ENCODE measurements at places on chromosomes 5 and 9. TPM values are rescaled to one million over a fixed set of nuclear protein-coding genes. Genes with fewer than 3 reads are reported as not detected.

F12 gene
- polyA plus RNA-seq: 1.0 TPM

MZB1 gene
- polyA plus RNA-seq: 1.3 TPM

DNA sequence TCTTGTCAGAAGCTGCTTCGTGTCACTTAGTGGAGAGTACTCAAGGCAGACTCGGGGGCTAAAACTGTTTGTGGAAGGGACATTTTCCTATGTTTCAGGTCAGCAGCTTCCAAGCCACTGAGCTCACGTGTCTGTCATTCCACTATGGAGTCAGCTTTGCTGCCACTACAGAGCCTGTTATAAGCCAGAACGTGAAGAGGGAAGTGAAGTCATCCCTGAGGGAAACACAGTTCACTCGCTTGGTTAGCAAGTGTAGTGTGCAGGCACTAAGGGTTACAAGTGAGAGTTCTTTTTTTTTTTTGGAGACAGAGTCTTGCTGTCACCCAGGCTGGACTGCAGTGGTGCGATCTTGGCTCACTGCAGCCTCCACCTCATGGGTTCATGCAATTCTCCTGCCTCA lies 24.5 kb upstream of the LTC4S start:
- no peak for DNase-seq

DNA sequence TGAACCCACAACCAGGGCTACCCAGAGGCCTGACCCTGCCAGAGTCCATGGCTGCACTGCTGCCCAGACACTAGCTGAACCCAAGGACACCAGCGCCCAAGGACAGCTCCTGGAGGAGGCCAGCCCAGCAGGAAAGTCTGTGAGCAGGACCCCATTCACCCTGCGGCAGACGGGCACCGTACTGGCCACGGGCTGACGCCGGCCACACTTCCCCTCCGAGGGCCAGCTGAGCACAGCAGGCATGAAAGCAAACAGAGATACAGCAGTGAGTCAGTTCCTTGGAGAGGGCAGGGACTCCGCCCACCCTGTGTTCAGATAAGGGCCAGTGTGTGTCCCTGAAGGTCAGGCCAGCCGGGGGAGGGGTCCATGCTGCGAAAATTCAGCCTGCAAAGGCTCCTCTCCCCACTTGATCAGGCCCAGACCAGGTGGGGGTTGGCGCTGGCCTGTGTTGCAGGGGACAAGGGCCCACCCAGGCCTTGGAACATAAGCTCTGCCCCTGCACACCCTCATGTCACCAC lies 3.2 kb downstream of the RNF208 start:
- no peak for DNase-seq

- peak; percentile 20 for DNase-seq
Observed at GRCh38 chr5:180291234-180291940, 496 bp downstream of the MAPK9 start.

GRCh38 chr5:79255786-79256557 lies 20.0 kb downstream of the JMY start:
- DNase-seq: no peak

FKTN gene
- polyA plus RNA-seq: 16.5 TPM

DMGDH gene
- polyA plus RNA-seq: 1.3 TPM

- no peak for DNase-seq
Observed at GRCh38 chr9:133056533-133056932, 5.2 kb upstream of the CEL start.

GRCh38 chr9:98132158-98132557 lies 13.1 kb upstream of the TRIM14 start:
- DNase-seq: no peak

- no peak for DNase-seq
Observed at GRCh38 chr5:151904127-151904526, 20.5 kb downstream of the GLRA1 start.

DNA sequence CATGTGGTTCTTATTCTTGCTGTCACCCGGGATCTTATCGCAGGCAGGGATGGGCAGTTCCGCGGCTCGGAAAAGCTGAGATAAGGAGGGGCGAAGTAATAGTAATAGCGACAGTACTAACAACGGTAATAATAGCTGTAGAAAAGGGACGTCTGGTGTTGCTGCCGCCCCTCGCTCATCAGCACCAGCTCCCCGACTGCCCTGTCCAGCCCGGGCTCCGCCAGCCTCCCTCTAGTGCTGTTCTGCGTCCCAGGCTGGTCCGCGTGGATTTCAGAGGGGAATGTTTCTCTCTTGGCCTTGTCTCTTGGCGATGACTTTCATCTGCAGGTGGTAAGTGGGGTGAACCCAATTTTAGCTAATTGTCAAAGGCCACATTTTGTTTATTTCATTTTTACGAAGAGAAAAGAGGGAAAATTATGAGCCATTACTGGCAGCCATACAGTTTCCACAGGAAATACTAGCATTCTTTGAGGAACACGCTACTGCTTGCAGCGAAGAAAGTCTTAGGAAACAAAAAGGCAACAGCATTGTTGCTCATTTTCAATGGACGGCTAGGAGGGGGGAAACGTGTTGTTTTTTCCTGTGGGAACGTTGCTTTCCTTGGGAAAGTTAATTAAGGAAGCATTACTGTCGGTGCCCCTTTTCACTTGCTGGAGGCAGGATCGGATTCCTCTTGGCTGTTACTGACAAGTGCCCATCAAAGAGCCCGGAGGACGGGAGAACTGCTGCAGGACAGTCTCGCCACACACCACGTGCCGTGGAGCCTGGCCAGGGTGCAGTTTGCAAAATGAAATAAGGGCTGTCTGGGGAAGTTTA lies 762 bp downstream of the SNCAIP start:
- DNase-seq: peak; percentile 48

GRCh38 chr5:2288968-2289367 lies 406.2 kb upstream of the IRX4 start:
- no peak for DNase-seq

GRCh38 chr5:68054638-68055037 lies 160.9 kb upstream of the PIK3R1 start:
- no peak for DNase-seq

DNA sequence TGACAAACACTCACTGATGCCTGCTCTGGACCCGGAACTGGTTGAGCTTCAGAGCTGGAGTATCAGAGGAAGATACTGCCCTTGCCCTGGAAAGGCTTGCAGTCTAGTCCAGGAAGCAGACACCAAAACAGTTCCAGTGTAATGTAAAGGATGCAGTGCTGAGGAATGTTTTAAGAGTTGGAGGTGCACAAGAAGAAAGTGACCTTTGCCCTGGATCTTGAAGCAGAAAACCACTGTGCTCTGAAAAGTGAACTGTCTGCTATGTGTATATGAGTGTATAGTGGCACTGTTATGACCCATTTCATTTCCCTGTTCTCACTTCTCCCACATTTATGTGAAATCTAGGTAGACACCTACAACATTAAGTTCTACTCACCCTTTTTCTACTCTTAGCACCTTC lies 2.1 kb downstream of the ZNF346 start:
- DNase-seq: no peak

CDKN2A gene
- polyA plus RNA-seq: 0.15 TPM

GRCh38 chr5:13766236-13766635 lies 178.3 kb downstream of the DNAH5 start:
- no peak for DNase-seq

GRCh38 chr5:81717860-81718259 lies 33.0 kb downstream of the SSBP2 start:
- no peak for DNase-seq

CPLANE1 gene
- polyA plus RNA-seq: 11.7 TPM

GRCh38 chr5:61686491-61687257 lies 354.6 kb downstream of the ZSWIM6 start:
- DNase-seq: no peak

- no peak for DNase-seq
Observed at GRCh38 chr5:27727254-27727653, 688.9 kb upstream of the CDH9 start.

DNA sequence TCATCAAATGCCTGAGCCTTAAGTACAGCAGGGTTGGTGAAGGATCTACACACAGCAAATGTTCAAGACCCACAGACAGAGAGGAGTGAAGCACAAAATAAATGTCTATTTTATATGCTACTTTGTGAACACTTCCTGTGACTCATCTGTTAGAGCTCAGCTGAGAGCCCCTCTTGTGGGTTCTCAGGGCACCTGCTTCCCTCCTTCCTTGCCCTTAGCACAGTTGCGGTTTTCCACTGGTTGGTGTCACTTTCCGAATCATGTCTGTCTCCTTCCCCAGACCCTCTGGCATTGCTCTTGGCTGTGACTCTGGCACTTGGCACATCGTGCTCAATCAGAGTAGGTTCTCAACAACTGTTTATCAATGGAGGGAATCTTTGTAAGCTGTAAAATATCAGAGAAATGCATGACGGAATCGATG lies 128.5 kb upstream of the STC2 start:
- no peak for DNase-seq

- peak; percentile 45 for DNase-seq
Observed at GRCh38 chr9:136947955-136948510, 3.0 kb downstream of the C8G start.

C5orf58 gene
- polyA plus RNA-seq: 1.0 TPM

DNA sequence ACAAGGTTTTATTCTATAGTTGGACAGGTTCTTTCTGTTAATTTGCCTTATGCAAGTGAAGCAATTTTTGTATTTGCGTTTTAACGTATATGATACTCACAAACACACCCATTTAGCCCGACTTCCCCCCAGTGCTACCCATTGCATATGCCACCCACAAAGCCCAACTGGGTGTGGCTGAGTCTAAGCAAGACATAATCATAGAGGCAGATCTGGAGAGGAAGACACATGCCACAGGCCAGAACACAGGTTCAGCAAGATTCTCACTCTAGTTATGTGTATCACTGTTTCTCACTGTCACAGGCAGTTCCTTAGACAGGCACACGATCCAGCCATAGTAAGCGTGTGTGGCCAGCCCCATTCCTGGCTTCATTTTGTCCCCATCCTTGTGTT lies 29.0 kb upstream of the PUM3 start:
- DNase-seq: no peak

DNA sequence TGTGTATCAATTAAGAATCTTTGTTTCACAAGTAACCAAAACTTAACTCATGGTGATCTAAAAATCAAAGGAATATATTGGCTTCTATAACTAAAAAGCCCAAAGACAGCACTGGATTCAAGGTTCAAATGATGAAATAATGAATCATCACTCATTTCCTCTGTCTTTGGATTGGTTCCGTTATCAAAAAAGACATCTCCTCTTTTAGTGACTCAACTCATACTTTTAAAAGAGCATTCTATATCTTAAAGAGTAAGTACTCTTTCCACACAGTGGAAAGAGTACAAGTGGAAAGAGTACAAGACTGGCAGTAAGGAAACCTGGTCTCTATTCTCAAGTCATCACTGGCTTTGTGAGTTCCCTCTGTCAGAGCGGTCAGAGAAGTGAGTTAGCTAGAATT lies 141.4 kb upstream of the NMUR2 start:
- no peak for DNase-seq

DNA sequence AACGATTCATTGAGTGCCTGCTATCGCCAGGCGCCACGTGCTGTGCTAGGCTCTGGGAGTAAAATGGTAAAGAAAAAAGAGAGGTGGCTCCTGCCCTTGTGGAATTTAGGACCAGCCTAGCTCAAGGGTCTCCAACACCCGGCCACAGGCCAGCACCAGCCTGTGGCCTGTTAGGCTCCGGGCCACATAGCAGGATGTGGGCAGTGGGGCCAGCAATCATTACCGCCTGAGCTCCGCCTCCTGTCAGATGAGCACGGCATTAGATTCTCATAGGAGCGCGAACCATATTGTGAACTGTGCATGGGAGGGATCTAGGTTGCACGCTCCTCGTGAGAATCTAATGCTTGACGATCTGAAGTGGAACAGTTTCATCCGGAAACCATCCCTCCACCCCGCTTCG lies 1.5 kb downstream of the RMRP start:
- no peak for DNase-seq

DNA sequence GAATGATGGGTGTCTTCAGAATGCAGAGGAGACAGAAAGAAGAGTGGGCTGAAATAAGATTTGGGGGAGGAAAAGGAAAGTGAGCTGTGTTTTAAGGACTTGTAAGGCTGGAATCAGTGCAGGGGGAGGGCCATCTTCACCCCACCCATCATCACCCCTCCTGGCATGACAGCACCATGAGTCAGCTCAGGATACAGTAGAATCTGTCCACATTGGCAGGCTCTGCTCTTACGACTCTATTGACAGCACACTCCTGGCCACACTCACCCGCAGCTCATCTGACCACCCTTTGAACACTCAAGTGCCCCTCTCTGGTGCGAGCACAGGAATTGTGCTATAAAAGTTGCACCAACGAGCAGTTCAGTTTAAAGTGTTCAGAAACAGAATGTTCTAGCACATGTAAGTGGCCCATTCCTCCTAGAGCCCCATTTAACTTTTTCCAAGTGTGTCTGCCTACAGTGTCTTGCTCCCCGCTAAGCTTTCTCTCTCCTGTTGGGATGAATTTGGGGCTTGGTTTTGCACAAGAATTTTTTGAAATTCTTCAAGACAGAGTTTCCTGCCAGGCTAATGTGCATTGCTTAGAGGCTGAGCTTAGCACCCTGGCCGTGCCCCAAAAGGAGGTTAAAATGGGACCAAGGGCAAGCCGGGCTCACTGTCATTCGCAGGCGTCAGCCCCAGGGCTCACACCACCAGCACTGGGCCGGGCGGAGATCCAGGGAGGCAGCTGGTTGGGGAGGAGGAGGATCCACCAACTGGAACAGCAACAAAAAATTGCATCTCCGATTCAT lies 12.0 kb downstream of the ADRA1B start:
- no peak for DNase-seq

DNA sequence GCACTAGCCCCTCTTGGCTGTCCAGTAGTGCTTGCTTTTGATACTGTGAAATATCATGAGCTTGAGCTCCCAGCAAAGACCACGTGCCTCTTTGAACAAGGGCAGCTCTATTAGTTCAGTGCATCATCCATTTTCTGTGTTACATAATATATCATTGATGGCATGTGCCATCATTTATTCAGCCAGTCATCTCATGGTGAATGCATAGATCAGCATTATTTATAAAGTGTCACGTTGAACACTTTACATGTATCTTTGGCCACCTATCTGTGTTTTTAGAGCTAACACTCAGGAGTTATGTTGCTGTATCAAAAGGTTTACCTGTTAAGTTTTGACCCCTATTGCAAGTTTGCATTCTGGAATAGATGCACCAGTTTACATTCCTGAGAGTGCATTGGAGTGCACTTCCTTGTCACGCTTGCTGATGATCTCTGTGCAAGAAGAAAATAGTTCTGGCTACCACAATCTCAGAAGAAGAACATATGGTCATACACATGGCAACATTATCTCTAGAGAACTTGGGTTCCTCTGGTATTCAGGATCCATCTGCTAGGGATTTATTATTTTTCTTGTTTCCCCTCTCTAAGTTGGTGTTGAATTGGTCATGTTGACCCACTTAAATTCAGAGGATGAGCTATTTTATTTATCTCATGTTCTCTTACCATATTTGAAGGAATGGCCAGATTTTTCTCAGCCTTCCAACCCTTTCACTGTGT lies 120.9 kb downstream of the SH3GL2 start:
- DNase-seq: no peak

- peak; percentile 70 for DNase-seq
Observed at GRCh38 chr5:76475936-76476335, 72.9 kb downstream of the IQGAP2 start.

CORO2A gene
- 57.6 TPM for polyA plus RNA-seq

- DNase-seq: no peak
Observed at GRCh38 chr5:59790776-59791475, 102.6 kb downstream of the PDE4D start.

- no peak for DNase-seq
Observed at GRCh38 chr9:21392270-21392669, 7.1 kb upstream of the IFNA2 start.

LHX3 gene
- polyA plus RNA-seq: not detected

- DNase-seq: no peak
Observed at GRCh38 chr5:141586246-141586645, 32.6 kb downstream of the DIAPH1 start.

CACFD1 gene
- 27.3 TPM for polyA plus RNA-seq

- no peak for DNase-seq
Observed at GRCh38 chr5:15748266-15748665, 248.3 kb downstream of the FBXL7 start.

- DNase-seq: no peak
Observed at GRCh38 chr5:116613445-116613844, 38.8 kb upstream of the SEMA6A start.

Measured in large intestine (tissue), 12 donors.